Upper lobe of right lung (tissue), 1 donor: ENCODE measurements at places on chromosomes 11 and 22.

DNA sequence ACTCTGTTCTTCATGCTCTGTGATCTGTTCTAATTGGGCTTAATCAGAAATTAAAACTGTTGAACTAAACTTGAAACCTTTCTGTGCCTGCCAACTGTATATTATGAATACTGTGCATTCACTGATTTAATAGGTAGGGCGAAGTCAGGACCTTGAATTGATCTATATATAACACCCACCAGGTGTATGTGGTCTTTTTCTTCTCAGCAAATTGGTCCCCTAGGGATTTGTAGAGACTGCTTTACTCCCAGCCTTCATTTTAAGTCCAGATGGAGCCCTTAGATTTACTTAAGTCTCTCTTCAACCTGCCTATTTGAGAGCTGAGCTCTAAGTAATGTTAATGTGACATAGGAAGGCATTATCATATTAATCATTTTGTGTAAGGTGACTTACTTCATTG is 257.5 kb downstream of the TMEM135 start:
- no peak for DNase-seq

GRCh38 chr11:71456831-71457230 is 3.8 kb downstream of the NADSYN1 start:
- no peak for DNase-seq

DNA sequence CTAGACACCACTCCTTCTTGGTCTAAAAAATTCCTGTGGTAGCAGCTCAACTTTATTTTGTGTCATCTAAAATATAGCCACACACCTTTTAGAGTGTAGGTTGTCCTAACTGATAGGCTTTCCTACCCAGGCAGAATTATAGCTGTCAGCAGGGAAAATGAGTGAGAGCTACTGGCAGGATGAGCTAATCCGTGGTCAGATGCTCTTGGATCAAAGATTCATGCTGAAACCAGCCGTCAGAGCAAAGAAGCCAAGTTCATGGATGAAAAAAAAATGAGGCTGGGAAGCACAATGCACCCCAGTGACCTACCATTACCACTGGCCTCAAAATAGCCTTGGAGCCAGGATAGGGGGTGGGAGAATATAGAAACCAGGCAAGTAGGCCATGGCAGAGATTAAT is 113.1 kb upstream of the BLID start:
- no peak for DNase-seq

GRCh38 chr11:27976262-27976661 is 131.7 kb downstream of the KIF18A start:
- DNase-seq = no peak

- DNase-seq = no peak
Measured at GRCh38 chr11:117701781-117702180, 95.2 kb downstream of the DSCAML1 start.

DNA sequence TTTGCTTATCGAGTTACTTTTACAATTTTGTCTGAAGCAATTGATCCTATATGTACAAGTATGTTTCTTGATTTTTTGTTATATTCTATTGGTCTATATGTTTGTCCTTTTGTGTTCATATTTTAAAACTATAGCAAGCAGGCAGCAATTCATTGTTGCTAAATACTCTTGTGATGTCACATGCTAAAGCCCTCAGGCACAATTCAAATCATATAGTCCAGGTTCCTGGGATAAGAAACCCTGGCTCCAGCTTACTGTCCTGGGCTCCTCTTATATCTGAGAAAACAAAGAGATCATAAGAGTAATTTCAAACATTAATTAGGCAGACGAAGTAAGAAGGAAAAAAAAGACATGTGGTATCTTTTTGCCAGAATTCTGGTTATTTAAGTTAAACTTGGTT is 6.6 kb upstream of the CCDC83 start:
- DNase-seq = no peak

GRCh38 chr11:110777775-110778174 is 65.5 kb upstream of the ARHGAP20 start:
- DNase-seq = no peak

DNA sequence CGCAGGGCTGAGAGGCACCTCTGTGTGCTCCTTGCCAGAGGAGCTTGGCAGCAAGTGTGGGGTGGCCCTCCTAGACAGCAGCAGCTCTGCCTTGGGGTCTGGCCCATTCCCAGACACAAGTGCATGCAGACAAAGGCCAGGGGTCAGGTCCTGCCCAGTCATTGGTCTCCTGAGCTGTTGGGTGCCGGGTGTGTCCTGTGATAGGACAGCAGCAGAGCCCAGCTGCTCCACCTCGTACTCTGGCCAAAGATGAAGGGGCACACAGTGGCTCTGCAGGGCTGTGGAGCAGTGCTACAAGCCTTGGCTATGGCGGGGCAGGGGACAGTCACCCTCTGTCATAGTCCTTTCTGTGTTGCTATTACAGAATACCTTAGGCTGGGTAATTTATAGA is 17.3 kb upstream of the OSBPL5 start:
- DNase-seq = peak; percentile 37
